CD4-positive, alpha-beta T cell treated with Interleukin-1 beta for 1 hour (primary cell): ENCODE measurements at places on chromosomes 3 and 15.

DNA sequence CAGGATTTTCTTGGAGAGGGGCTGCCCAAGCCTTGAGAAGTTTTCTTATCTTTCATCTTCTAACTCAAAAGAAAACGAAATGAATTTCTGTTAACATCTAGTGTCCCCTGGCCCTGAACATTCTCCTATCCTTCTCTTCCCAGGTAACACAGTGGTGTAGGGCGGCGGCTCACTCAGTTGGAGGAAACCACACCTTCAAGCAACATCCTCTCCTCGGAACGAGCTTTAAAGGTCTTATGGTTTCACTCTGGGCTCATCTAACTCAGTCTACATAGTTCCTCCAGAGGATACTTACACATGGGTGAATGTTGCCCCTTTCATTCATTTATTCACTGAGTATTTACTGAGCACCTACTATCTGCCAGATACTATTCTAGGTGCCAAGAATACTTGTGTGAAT is 31.0 kb upstream of the KLHL6 start:
- peak; percentile 33 for DNase-seq

DNA sequence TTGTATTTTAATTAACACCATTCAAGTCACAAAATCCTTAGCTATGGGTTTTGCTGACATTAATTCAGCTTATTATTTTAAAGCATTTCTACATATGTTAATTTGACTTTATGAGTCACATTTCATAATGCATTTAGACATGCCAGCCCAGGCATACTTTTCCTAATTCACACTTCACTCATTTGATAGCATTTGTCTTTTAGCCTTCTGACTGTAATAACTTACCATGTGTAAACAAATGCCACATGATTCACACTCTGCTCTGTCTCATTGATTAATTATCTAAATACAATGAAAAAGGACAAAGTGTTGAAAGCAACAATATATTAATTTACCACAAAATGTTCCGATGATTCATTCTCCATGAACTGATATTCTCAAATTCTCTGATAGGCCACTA is 927.8 kb upstream of the EPHA6 start:
- DNase-seq: no peak

DNA sequence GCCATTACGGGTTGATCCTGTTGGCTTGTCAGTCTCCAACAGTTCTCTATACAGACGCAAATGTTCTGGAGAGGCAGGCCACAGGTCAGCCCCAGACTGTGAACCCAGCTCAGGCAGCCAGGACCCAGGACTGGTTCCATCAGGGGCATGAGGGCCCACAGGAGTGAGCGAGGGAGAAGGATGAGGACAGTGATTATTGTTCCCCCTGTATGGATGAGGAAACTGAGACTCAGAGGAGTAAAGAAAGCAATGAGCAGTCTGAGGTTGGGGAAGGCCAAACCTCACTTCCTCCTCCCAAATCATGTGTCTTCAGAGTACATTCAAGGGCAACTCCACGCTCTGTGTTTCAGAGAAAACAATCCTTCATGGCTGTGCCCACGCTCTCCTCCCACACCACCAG is 121.9 kb downstream of the RPLP1 start:
- DNase-seq: no peak

DNA sequence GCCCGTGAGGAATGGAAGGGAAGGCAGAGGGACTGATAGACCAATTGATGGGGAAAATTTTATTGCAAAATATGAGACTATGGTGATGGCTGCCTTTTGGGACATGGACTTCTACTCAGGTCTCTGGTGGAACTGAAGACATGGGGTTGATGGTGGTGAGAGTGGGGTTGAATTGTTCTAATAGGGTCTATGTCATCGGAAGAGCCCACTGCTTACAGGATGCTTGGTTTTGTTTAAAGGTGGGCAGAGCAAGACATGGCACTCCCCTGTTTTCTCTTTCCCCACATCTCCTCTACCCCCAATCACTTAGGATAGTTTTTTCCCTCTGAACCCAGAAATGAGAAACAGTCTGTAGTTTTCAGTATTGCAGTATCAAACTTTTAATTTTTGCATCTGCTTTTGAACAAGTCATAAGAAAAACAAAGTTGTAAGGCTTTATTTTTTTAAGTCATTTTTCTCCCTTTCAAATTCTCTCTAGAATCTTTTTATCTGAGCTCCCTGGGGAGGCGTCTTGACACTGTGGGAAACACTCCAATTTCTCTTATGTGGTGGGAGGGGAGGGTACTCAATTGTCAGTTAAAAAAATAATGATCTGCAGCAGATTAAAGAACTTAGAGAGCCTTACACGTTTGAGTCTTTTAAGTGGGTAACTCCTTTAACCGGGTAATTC is 276.2 kb upstream of the TBC1D5 start:
- no peak for DNase-seq

DNA sequence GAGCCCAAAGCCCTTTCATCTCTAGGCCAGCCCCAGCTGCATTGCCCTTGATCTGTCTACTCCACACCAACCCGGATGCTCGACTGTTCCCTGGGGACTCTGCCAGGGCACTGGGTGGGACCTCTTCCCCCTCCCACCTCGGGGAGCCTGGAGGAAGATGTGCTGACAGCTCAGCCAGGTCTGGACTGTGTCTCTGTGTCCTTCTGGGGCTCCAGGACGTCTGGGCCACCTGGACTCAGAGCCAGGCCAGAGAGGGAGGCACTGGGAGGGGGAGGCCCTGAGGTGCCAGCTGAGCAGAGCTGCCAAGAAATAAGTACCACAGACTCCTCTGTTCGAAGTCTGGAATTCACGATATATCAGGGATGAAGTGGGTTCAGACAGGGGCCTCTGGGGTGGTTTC is 5.8 kb upstream of the HCN4 start:
- no peak for DNase-seq

- DNase-seq: peak; percentile 82
Observed at GRCh38 chr3:129016720-129017483, 15.8 kb downstream of the EFCC1 start.

GRCh38 chr15:55037071-55037470 is 159.7 kb downstream of the RSL24D1 start:
- no peak for DNase-seq

GRCh38 chr15:90407871-90408317 is 19.9 kb downstream of the IQGAP1 start:
- peak; percentile 32 for DNase-seq

DNA sequence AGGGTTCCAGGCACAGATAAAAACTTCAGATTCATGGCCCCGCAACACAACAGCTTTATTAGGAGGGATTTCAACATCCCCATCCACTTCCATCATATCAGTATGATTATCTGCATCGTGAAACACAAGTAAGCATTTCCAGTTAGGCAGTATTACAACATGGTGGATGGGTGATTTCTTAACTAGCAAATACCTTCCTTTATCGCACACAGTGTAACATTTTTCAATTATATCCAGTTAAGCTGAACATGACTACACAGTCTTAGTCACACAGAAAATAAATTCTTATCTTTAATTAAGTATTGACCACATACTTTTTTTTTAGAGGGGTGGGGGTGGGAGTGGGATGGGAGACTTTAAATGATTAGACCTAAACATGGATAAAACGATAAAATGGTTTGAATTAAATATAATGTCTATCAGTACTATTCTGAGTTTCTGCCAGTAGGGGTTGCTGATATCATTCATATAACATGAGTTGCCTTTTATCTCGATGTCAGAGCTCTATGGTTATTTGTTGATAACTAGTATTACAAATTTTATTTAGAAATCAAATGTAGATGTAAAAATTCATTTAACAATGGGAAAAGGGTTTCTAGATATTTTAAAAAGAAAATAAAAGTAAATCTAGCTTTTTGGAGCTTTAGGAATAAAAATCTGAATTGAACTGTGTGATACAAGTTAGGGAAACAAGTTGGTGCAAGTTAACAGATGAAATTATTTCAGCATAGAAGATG is 146.6 kb downstream of the TBL1XR1 start:
- DNase-seq: peak; percentile 64

DNA sequence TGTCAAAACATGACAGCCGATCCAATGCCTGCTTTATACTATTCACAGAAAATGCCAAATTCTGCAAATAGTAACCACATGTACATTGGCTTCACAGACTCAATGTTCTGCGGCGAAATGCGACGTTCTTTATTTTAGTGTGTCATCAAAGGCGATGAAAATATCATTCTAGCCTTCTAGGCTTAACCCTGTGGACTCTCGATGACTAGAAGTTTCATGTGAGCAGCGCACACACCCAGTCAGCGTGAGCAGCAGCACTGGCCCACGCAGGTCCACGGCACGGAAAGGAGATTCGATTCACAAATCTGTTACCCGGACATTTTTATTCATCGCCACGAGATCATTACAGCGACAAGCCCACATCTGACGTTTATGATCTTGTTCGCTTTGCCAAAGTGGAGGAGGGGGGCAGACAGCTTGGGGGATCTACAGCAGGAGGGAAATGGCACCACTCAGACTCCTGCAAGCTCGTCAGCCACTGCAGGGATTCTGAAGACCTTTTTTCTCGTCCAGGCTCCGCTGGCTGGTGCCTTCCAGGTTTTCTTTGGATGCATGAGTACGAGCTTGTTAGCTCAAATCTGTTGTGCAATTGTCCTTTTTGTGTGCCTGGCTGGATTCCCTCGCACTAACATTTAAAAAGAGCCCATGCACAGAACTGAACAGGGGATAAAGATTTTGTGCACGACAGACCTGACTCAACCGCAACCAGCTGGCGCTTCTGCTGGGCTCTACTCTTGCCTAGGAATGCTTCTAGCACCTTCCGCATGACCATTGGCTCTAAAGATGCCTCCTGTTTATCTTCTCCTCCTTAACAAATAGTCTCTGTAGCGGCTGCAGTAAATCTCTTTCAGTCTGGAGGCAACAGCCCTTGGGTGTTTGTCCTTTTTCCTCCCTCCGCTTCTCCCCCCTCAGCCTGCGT is 938.4 kb downstream of the MCTP2 start:
- no peak for DNase-seq

DNA sequence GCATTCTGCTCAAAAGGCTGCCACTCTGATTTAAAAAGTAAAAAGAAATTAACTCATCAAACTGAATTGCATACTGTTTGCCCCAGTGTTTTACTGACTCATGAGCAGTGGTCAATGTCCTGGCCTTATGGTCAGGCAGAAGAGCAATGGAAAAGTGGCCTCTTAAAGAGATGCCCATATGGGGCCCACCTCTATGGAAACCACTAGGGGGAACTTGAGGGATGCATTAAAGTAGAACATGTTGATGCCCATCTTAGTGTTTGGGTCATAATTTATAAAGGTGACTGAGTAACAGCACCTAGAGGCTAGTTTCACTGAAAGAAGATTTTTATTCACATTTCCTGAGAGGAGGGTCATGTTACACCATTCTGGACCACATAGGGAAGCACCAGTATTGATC is 66.5 kb upstream of the RNU6-1 start:
- no peak for DNase-seq

DNA sequence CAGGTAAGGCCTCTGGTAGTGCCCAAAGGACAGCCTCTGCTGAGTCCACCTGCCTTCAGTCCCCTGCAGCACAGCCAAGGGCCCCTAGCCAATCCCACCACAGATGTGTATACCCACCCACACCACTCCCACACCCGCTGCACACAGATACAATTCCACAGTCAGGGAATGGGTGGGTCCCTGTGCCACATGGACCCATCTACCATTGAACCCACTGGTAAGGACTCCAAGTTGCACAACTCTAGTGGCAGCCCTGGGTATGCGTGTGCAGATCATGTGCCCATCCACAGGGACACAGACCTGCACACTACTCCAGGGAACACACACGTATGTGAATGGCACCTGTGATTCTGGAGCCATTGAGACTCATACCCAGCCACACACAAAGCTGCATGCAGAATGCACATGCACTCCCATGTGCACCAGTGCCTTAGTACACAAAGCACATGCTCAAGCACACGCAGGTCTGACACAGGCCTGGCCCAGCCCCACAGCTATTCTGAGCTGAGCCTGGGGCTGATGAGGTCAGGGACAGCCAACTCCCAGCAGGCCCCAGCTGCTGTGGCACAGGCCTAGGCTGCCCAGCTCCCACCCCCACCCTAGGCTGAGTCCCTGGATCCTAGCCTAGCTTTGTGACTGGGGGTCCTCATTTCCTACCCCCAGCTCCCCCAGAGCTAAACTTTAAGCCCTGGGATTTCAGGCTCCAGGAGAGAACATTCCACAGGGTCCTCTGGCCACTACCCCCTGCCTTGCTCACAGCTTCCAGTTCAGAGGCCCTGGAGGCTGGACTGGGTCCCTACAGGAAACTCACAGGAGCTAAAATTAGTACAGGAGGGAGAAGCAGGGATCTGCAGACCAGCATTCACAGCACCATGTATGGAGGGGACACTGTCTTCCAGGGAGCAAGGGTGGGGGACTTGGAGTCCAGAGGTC is 2.7 kb upstream of the ALS2CL start:
- DNase-seq: no peak

- no peak for DNase-seq
Observed at GRCh38 chr15:73054417-73054953, 2.2 kb downstream of the NEO1 start.

GRCh38 chr15:85625856-85626255 is 168.9 kb downstream of the KLHL25 start:
- DNase-seq: no peak

- DNase-seq: no peak
Observed at GRCh38 chr3:72702997-72703396, 145.2 kb downstream of the SHQ1 start.

- DNase-seq: no peak
Observed at GRCh38 chr3:2023959-2024358, 74.7 kb upstream of the CNTN4 start.

GRCh38 chr3:57942388-57942787 is 65.8 kb upstream of the FLNB start:
- DNase-seq: no peak

- DNase-seq: no peak
Observed at GRCh38 chr3:84789961-84790360, 168.8 kb upstream of the CADM2 start.

GRCh38 chr3:160982491-160982890 is 122.7 kb downstream of the B3GALNT1 start:
- no peak for DNase-seq

GRCh38 chr3:53109891-53110771 is 20.1 kb downstream of the RFT1 start:
- peak; percentile 63 for DNase-seq

DNA sequence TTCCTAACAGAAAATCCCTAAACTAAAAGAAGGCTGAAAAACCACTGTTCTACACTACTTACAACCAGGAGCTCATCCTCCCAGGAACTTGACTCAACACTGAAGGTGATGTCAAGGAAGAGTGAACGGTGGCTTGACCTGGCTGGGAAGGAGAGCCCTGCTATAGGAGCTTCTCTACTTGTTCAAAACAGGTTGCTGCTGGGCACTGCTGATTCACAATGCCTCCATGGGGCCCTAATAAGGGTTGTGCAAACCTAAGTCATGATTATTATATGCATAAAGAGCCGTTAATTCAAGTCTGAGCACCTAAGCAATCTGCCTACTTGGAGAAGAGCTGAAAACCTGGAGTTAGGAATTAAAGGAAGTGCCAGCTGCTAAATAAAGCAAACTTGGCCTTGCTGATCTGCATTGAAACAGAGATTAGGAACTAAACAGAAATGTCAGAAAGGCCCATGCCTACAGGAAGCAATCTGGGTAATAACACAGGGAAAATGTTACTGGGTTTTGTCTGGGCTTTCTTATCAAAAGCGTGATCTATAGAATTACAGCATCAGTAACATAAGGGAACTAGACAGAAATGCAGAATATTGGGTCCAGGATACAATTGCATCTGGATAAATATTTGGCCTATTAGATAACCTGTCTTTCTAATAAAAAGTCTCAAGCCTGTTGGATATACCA is 243.2 kb downstream of the NEK10 start:
- DNase-seq: no peak
